ENCODE measurements at places on chromosomes 3 and 15.

GRCh38 chr3:22122567-22122966, 371.6 kb upstream of the ZNF385D start:
- ATAC-seq, result peak; percentile 75

GRCh38 chr15:69159805-69160140, 662 bp upstream of the GLCE start:
- no peak for ATAC-seq

- ATAC-seq, result no peak
Measured at GRCh38 chr3:70992562-70993204, 590.8 kb downstream of the FOXP1 start.

GRCh38 chr15:100944244-100944895, 25.2 kb downstream of the LRRK1 start:
- ATAC-seq, result peak; percentile 81

DNA sequence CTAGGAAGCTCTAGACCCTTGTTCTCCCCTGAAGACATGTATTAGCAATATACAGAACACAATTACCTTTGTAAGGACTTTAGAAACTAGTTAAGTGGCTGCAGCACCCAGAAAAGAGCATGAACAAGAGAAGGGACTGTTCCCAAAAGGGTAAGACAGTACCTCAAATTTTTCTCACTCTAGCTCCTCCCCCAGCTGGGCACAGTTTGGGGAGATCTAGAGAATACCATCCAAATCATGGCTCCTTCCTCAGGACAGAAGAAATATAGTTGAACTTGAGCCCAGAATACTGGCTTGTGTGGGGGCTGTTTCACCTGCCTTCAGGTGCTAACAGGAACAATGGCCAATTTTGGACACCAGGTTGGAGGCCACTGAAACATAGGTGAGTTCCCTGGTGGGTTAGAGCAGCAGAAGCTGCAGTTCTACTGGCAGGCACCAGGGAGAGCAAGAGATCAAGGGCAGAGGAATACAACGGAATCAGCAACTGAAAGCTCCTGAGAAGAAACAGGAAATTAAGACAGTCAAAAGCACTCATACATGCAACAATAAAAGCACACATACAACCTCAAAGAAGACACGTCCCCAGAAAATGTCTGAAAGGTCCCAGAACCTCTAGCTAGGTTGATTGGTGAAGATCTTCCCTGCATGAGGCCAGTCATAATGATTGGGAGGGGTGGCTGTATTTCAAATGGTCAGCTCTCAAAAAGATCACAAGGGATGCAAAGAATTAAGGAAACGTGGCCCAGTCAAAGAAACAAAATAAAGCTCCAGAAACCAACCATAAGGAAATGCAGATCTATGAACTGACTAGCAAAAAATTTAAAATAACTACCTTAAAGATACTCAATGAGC, 104.9 kb upstream of the ASB14 start:
- ATAC-seq, result peak; percentile 86

DNA sequence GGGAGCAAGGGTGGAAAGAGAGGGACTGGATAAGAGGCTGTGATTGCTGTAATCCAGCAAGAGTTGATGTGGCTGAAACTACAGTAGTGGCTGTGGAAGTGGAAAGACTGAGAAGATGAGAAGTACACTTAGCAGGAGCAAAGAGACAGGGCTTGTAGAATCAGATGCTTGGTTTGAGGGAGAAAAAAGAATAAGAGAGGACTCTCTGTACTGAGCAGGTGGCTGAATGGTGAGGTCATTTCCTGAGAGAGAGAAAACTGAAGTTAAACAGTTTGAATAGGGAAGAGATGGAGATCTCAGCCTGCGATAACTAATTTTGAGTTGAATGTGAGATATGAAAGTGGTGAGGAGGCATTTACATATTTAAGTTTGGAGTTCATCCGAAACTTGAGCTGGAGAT, 95.8 kb upstream of the SLC25A36 start:
- no peak for ATAC-seq

DNA sequence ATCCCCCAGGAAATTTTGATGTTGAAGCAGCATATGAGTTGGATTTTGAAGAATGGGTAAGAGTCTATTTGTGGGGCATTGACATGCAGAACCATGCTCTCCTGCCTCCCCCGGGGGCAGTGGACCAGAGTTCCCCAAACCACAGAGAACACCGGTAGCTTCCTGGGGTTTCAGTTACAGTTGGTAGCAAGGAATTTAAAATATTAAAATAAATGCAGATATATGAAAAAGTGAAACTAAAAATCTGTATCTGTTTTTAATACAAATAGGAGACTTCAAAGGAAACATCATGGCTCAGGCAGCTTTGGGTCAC, 37.4 kb downstream of the SLC9A9 start:
- ATAC-seq, result no peak

- no peak for ATAC-seq
Measured at GRCh38 chr3:123344907-123345594, 103.8 kb downstream of the ADCY5 start.

DNA sequence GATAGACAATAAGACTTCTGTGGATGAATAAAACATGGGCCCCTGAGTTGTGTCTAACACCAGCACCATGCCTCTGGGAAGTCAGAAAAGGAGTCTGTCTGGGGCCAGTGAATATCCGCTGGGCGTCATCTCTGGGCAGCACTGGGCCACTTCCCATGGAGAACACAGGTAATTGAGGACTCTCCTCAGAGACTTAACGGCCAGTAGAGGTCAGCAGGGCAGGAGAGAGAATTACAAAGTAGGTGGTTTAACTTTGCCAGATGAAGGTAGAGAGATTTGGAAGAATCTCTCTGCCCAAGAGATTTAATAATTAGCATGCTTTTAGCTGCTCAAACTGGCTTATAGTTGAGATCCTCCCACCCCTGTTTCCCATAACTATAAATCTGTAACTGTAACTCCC, 65.7 kb downstream of the OCA2 start:
- ATAC-seq, result no peak

DNA sequence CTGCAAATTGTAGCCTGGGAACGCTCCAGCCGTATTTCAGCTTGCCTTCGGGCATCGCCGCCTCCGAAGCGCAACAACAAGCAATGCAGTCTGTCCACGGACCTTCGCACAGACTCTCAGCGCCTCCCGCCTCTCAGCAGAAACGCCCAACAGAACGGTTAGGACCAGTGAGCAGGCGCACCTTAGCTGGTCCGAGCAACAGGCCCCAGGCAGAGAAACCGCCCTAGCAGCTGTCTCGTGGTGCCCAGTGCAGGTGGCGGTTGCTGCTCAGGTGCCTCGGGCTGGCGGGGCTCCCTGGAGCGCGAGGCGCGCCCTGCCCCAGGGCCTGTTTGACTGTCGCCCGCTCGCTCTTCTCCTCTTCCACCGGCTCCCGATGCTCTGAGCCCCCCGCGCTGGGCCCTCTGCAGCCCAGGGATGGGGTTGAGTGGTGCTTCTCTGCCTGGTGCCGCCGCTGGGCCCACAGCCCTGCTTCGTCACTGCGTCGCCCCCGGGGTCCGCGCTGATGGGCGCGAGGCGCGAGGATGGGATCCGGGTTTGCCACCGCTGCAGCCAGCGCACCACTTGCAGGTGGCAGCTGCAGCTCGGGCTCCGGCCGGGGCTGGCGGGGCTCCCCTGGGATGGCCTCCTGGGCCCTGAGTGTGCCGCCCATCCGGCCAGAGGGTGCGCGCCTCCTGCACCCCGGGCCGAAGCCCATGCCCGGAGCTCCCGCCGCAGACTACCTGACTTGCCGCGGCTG, 268.4 kb upstream of the FRG2C start:
- no peak for ATAC-seq

DNA sequence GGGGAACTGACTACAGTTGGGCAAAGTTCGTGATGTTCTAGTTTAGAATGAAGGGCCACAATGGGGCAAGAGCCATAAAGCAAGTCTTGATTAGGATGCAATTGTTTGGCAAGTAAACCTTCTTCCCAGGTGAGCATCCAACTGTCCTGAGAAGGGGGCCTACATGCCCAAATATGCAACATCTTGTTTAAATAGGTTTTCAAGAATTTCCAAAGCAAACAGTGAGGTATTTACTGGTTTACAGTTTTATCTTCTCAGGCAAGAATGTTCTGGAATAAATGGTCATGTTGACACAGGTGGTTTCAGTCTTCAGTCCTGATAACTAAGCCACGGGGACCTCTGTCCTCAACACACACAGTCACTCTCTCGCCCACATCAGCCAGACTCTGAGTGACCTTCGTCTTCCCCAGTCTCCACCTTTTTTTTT, 90.3 kb upstream of the FAM174B start:
- no peak for ATAC-seq

DNA sequence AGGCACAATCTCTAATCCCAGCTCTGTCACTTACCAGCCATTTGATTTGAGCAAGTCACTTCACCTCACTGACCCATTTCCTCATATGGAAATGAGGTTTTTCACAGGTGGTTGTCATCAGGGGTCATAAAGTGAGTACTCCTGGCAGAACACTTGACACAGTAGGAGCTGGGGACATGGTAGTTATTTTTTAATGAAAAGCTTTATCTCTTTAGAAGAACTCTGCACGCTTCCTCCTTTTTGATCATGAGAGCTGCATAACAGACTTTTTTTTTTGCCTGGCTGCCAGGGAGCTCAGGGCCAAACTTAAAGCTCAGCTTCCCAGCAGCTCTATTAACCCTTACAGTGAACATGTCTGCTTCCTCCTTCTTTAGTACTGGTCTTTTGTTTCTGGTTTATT, 8.4 kb downstream of the VWA5B2 start:
- no peak for ATAC-seq

DNA sequence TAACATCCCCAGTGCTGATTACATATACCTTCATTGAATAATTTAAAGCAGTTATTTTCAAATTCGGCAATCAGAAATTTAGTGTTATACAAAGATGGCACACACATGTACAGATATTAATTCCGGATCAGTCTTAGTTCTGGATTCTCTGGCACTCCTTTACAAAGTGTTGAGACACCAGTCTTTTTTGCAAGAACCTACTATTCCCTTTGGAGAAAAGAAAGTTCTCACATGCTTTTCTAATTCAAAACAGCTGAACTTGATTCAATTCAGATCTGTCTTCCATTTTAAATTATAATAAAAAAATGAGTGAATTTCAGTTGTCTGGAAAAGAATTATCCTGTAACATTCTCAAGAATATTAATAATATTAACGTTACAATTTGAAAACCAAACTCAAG, 20.4 kb downstream of the CCDC191 start:
- no peak for ATAC-seq

DNA sequence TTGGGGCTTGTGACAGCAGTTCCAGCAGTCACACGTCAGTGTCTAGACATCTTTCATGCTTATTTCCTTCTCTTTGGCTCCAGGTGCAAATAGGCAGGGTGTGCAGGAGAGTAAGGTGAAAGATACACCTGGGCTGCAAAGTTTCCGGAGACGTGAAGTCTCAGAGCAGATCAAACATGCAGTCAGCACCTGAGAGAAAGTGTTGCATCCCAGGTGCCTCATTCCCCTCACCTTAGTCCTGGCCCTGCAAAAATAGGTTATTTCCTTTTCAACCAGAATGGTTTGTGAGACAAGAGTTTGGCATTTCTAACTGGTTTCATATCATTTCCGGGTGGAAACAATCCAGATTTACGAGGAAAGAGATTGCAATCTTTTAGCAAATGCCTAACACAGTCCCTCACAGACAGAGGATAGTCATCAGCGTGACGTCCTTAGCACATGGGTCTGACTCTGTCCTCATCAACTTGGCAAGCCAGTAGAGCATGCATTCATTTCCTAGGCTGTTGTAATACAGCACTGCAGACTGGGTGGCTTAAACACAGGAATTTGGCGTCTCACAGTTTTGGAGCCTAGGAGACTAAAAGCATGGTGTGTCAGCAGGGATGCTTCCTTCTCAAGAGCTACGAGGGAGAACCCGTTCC, 58.2 kb upstream of the ARRDC4 start:
- ATAC-seq, result no peak

DNA sequence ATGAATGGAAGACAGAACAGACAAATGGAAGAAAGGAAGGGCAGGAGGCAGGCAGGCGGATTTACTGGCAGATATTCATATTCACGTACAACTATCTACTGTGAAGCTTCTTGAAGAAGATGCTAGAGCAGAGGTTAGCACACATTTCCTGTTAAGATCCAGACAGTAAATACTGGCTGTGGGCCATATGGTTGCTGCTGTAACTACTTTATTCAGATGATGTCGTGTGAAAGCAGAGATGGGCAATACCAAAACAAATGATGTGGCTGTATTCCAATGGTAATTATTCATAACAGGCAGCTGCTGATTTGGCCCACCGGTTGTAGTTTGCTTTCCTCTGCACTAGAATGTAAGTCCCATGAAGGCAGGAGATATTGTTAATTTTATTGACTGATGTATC, 115.7 kb upstream of the PRTG start:
- ATAC-seq, result no peak

GRCh38 chr3:94778814-94779494, 716.1 kb downstream of the NSUN3 start:
- ATAC-seq, result no peak

DNA sequence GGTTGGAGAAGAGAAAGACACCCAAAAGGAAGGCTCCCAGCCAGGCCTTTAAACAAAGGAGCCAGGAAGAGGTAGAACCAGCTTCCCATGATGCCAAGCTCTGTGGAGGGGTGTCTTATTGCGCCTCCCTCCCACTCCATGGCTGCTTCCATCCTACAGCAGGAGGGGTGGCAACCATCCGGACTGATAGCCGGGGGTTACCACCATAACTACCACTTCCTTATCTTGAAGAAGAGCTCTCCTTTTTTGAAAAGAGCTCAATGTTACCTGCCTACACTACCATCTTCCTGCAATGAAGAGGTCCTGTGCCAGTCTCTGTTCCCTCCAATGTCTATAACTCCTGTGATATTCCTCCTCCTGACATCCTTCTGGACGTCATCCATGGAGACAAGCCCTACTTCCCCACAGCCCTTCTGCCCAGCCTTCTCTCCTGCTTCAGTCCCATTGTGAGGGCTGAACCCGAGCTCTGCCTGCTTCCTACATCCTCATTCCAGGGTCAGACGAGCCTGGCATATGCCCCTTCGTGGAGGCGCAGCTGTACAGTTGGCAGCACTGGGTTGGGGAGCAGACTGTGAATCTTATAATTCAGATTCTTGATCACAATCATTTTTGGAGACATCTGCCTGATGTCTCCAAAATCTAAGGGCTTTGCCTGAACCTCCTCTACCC, 8.5 kb downstream of the CCDC9B start:
- no peak for ATAC-seq

GRCh38 chr15:93087825-93088199, 1.2 kb downstream of the RGMA start:
- ATAC-seq, result no peak

DNA sequence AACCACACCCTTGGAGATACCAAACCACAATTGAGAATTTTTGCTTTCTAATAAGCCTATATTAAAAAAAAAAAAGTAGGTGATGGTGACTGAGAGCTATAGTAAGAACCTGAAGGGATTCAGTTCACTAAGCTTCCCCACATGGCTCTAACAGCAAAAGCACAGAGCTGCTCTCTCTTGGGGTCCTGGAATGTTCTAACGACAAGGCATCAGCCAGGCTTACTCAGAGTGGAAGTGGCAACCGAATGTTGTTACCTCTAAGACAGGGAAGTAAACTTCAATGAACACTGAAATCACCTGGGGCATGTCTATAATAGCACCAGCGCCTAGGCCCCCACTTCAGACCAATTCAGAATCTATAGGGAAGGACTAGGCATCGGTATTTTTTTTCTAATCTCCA, 397.7 kb downstream of the MAGI1 start:
- no peak for ATAC-seq
